ENCODE measurements at places on chromosomes 1 and 21.

DNA sequence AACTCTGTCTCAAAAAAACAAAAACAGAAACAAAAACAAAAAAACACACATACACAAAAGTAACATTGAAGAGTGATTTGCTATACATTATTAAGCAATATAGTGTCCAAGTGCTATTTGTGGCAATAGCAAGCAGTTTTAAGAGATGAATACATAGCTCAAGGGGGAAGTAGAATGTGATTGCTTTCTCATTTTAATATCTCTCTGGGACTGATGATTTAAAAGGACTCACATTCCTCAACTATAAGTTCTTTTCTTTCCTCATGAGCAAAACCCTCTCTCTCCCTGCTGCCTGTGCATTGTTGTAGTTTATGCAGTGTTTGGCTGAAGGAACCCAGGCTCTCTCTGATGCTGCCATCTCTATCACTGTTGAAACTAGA is 47.0 kb upstream of the CSF1 start:
- DNase-seq, result no peak

- no peak for DNase-seq
Measured at GRCh38 chr21:15415541-15416261, 314.1 kb upstream of the USP25 start.

DNA sequence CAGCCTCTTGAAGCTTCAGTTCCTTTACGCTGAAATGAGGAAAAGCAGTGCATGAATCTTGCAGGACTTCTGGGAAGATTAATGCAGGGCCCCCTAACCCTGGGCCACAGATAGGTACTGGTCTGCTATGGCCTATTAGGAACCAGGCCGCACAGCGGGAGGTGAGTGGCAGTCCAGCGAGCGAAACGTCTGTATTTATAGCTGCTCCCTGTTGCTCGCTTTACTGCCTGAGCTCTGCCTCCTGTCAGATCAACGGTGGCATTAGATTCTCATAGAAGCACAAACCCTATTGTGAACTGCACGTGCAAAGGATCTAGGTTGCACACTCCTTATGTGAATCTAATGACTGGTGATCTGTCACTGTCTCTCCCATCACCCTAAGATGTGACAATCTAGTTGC is 130.2 kb downstream of the CHRM3 start:
- DNase-seq, result no peak

- no peak for DNase-seq
Measured at GRCh38 chr1:234609691-234610042, 311 bp downstream of the IRF2BP2 start.

- peak; percentile 74 for DNase-seq
Measured at GRCh38 chr1:1063945-1064831, 9.9 kb downstream of the RNF223 start.

DNA sequence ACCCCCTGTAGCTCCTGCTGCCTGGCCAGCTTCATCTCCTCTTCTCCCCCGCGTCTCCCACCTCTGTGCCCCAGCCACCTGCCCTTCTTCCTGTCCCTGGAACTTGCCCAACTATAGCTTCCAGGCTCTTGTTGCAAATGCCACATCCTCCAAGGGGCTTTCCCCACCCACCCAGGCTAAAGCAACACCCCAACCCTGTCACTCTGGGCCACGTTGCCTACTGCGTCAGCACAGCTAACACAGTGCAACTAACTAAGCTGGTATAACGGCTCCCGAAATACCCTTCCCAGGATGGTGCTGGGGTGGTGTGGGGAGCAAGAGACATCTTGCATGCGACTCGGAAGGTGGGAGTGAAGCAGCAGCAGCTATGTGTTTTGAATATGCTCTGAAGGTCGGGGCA is 19.7 kb downstream of the CAMK2N1 start:
- no peak for DNase-seq

DNA sequence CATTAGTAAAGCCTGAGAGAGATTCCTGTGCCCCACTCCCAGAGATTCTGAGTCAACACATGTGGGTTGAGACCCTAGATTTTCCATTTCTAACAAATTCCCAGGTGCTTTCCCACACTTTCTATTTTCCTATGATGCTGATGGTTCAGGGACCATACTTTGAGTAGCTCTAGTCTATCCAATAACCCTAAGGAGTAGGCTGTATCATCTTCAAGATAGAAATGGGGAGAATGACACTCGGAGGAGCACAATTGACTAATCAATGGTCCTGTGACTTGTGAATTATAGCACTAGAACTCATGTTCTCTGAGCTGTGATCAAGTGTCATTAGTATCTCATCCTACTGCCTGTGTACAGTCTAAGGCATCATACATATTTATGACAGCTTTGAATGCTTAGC is 232.9 kb upstream of the B3GALT2 start:
- no peak for DNase-seq

GRCh38 chr1:169124459-169124858 is 18.0 kb downstream of the ATP1B1 start:
- DNase-seq, result no peak

- no peak for DNase-seq
Measured at GRCh38 chr21:24208562-24209260, 1398.6 kb downstream of the MRPL39 start.

DNA sequence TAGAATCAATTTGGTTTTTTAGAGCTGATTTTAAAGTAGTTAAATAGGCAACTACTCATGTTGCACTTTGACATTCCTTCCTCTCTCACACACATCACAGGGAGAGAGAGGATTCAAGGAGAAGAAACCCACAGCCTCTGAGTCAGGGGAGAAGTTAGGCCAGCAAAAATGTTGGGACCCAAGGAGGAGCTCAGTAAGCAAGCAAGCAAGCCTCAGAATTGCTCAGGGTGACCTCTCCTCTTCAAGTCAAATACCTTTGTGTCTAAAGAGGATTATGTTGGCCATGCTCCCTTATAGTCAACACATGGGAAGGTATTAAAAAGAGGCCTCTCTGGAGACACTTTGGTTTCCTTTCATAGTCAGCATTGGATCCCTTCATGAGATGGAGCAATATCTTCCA is 80.5 kb upstream of the WARS2 start:
- no peak for DNase-seq

- DNase-seq, result no peak
Measured at GRCh38 chr1:212413902-212414327, 771 bp downstream of the PACC1 start.

- DNase-seq, result no peak
Measured at GRCh38 chr1:52098139-52098871, 42.2 kb downstream of the BTF3L4 start.

- no peak for DNase-seq
Measured at GRCh38 chr1:19307794-19308508, 4.0 kb downstream of the AKR7A2 start.

DNA sequence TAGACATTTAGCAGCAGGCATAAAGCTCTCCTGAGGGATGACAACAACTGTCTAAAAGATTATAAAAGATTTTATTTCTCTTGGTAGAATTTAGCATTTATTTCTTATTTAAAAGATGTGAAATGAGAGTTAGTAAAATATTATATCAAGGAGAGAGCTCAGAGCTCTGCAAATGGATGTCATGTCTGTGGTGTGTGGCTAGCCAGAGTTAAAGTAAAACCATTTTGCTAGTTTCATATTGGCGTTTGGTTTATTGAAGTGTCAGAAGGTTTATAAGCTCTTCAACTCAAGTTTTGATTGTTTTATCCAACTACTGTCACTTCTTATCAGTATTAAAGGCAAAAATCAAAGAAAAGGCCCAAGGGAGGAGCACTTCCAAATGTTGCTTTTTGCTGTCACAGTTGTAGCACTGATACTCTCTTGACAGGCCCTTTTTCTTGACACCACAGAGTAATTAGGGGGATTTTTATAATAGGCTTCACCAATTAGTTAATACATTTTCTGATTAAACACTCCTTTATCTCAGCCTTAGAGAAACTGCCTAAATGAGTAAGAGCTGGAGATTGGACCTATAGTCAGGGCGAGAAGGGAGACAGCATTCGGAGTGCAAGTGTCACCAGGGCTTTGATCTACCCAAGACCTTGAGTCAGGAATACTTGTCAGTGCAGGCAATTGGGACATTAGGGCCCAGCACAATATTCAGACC is 233.9 kb downstream of the PTBP2 start:
- no peak for DNase-seq

DNA sequence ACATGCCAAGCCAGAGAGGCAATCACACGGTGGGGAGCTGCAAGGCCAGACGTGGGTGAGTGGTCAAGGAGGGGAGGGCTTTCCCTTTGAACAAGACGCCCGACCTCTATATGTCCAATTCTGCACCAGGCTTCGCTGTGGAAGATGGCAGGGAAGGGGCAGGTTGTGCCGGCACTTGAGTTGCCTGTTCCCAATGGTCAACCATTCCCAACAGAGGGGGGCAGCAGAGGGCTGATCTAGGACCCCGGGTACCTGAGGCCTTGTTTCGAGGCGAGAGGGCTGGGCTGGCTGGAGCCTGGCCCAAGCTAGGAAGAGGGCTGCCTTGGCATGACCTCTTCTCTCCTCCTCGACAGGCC is 64.9 kb downstream of the TMEM53 start:
- DNase-seq, result peak; percentile 18

DNA sequence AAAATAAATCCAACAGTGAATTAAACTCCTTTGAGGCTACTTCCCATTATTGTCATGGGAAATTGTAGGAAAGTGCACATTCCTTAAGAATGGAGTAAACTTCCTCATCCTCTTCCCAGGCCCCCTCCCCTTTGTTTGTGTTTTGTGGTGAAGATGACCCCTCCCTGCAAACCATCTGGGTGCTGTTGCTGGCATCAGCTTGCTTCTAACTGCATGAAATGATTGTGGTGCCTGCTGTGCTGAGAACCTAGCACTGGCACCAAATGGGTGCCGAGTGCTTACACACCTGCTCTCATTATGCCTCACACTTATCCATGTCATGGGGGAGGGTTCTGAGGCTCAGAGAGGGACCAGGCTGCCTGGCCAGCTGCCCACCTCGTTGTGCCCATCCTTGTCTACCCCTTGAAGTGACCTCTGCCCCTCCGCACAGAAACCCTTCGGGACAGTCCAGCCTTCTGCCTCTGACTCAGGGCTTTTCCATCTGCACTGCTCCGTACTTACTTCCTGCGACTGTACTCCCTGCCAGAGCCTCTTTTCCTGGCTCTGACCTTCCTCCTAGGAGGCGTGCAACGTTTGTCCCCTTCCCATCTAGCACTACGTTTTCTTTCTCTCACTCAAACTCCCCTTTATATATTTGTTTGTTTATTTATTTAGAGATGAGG is 30.6 kb downstream of the CAPN2 start:
- no peak for DNase-seq

GRCh38 chr21:46189959-46190490 is 5.8 kb upstream of the SPATC1L start:
- no peak for DNase-seq

- DNase-seq, result no peak
Measured at GRCh38 chr1:236639686-236640085, 35.4 kb upstream of the HEATR1 start.

GRCh38 chr1:234722904-234723720 is 113.1 kb upstream of the IRF2BP2 start:
- peak; percentile 61 for DNase-seq

- DNase-seq, result no peak
Measured at GRCh38 chr21:14382486-14382834, 486 bp downstream of the HSPA13 start.

GRCh38 chr1:9293533-9294404 is 1.1 kb downstream of the SPSB1 start:
- DNase-seq, result peak; percentile 32

DNA sequence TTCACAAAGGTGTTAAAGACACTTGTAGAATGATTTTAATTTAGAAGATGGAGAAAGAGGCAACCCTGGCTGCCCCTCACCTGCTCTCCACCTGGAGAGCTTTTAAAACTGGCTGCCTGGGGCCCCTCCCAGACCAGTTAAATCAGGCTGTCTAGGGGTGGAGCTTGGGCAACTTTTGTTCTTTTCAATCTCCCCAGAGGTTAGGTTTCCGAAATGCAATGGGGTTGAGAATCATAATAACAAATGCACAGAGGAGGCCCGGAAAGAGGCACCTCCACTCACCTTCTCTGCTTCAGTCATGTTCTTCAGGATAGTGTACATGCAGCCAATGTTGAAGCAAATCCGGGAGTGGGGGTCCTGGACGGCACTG is 400 bp downstream of the NCF2 start:
- no peak for DNase-seq

DNA sequence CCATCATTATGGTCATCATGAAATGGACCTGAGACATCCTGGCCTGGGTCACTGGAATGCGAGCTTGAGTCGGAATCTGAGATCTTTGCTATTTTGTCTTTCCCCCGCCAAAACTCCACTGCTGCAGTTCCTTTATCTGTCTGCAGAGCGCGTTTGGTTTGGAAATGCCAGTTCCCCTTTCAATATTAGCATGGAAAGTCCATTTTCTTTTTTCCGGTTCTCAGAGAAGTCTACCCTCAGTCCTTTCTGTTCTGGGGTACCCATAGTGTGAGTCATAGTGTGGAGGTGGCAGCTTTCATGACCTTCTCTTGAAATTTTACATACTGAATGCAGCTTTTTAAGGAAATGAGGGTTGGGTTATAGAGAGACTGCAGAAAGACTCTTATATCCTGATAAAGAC is 14.6 kb downstream of the CACNA1E start:
- no peak for DNase-seq

DNA sequence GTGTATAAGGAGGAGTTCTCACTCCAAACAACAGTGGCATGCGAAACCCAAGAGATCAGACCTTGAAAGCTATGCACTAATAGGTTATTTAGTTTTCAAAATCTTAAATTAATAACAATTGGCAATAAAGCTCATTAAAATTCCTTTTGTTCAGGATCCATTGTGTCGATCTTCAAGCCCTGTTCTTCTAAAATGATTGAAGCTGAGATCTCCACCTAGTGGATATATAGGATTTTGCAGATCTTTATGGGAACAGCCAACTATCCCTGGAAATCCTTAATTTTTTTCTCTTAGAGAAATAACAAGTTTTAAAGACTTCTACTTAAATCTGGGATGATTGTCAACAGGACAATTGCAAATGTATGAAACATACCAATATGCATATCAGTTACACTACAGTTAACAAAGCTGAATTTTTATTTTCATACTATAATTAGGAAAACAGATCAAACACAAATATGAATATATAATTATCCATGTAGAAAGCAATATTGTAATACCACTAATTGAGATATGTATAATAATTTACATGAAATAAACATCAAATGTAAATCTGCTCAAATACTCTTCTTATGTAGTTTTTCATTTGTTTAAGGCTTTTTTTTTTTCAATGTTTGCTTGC is 43.3 kb downstream of the LRRC53 start:
- no peak for DNase-seq

GRCh38 chr1:206573319-206573718 is 38.9 kb downstream of the EIF2D start:
- DNase-seq, result no peak

DNA sequence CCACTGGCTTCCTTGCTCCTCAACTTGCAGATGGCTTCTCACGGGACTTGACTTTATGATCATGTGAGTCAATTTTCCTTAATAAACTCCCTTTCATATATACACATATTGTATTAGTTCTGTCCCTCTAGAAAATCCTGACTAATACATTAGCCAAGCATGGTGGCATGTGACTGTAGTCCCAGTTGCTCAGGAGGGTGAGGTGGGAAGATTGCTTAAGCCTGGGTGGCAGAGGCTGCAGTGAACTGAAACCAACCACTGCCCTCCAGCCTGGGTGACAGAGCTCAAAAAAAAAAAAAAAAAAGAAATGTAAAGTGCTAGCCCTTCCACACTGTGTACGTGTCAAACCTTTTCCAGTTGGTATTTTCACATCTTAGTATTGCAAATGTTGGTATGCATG is 857.0 kb downstream of the LTN1 start:
- no peak for DNase-seq

GRCh38 chr1:52659356-52659755 is 26.4 kb downstream of the SHISAL2A start:
- DNase-seq, result no peak

All from activated CD4-positive, alpha-beta T cell treated with anti-CD3 and anti-CD28 coated beads, Interleukin-2, amount 50 U/mL, for 1 hour (primary cell).